ENCODE measurements at places on chromosomes 16 and 17. TPM values are rescaled to one million over a fixed set of nuclear protein-coding genes. Genes with fewer than 3 reads are reported as not detected.

Gene TIGD7
- 19.0 TPM for total RNA-seq

- DNase-seq: no peak
These were observed 3.6 kb upstream of the RHBDL3 start for GRCh38 chr17:32261936-32262510.

DNA sequence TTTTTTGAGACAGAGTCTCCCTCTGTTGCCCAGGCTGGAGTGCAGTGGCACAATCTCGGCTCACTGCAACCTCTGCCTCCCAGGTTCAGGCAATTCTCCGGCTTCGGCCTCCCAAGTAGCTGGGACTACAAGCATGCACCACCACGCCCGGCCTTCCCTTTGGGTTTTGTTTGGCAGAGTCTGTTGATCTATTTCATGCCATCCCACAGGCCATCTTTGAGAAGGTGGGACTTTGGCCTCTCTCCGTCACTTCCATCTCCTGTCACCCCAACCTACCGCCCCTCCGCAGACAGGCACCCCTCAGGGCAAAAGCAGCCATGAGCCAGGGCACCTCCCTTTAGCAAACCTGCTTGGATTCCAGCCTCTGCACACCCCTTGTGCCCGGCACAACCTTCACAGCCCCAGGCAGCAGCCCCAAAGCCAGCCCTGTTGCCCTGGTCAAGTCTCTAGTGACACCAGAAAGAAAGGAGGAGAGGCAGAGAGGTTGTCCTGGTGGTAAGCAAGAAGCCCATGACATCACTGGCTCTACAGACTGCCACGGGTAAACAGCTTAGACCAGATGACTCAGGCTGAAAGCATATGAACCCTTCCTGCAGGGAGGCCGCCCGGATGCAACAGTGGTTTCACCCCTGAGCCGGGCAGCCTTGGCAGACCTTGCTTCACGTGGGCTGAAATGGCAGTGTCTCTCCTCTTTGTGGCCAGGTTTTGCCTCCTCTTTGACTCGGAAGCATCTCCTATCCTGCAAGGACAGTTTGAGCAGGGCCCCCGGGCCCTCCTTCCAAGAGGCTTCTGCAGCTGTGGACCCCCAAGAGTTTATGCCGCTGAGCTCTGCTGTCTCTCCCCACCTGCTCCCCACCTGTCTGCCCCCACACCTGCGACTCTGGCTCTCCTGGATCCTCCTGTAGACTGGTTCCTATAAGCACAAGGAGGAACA lies 8.1 kb upstream of the TIMP2 start:
- peak; percentile 69 for DNase-seq

- DNase-seq: no peak
These were observed 74.2 kb upstream of the MED9 start for GRCh38 chr17:17402558-17402957.

- no peak for DNase-seq
These were observed 10.9 kb downstream of the SEC14L5 start for GRCh38 chr16:4968879-4969483.
